ENCODE measurements at places on chromosomes 12 and 14. TPM values are rescaled to one million over a fixed set of nuclear protein-coding genes. Genes with fewer than 3 reads are reported as not detected.

Gene DRAM1
- 1.4 TPM for total RNA-seq

Gene MYF6
- total RNA-seq, result not detected

Gene SIRT4
- 1.8 TPM for total RNA-seq

Gene CAMKK2
- total RNA-seq, result 31.2 TPM

Gene LRRIQ1
- not detected for total RNA-seq

Gene KRT73
- total RNA-seq, result 8.6 TPM

Gene CLEC6A
- not detected for total RNA-seq
